Fibroblast of villous mesenchyme (primary cell): ENCODE measurements at places on chromosomes 16 and 17. TPM values are rescaled to one million over a fixed set of nuclear protein-coding genes. Genes with fewer than 3 reads are reported as not detected.

The IL17C gene
- not detected in 2 replicates for total RNA-seq

The KRT33B gene
- under 0.01 and 0.32 TPM in 2 replicates for total RNA-seq

The MYH13 gene
- total RNA-seq = not detected in 2 replicates

The TRPV3 gene
- total RNA-seq = 0.43 and 1.3 TPM in 2 replicates

The ZNF750 gene
- not detected in 2 replicates for total RNA-seq

The DPEP1 gene
- not detected in 2 replicates for total RNA-seq

The ATXN2L gene
- total RNA-seq = 51.4 and 60.2 TPM in 2 replicates

The SMIM36 gene
- total RNA-seq = not detected in 2 replicates

The KCTD11 gene
- total RNA-seq = 7.4 and 8.6 TPM in 2 replicates

The ANKRD40CL gene
- not detected in 2 replicates for total RNA-seq

The KLHL11 gene
- total RNA-seq = 30.6 and 37.6 TPM in 2 replicates

The KRTAP9-4 gene
- not detected in 2 replicates for total RNA-seq

The TRAPPC1 gene
- 42.7 and 47.4 TPM in 2 replicates for total RNA-seq

The IRX3 gene
- 0.64 and 0.86 TPM in 2 replicates for total RNA-seq
